PC-3 (cell line): ENCODE measurements at places on chromosomes 3 and 15. TPM values are rescaled to one million over a fixed set of nuclear protein-coding genes. Genes with fewer than 3 reads are reported as not detected.

- H3K27me3 ChIP-seq: no peaks in the 10 kb centered on the region
- H3K36me3 ChIP-seq: no peaks in the 10 kb centered on the region
- H3K4me3 ChIP-seq: no peak overlapping the region
- DNase-seq: no peak
- H3K4me1 ChIP-seq: no peaks in the 10 kb centered on the region
- H3K27ac ChIP-seq: no peak overlapping the region
Observed at GRCh38 chr15:68315035-68315434, 37.5 kb downstream of the FEM1B start.

DNA sequence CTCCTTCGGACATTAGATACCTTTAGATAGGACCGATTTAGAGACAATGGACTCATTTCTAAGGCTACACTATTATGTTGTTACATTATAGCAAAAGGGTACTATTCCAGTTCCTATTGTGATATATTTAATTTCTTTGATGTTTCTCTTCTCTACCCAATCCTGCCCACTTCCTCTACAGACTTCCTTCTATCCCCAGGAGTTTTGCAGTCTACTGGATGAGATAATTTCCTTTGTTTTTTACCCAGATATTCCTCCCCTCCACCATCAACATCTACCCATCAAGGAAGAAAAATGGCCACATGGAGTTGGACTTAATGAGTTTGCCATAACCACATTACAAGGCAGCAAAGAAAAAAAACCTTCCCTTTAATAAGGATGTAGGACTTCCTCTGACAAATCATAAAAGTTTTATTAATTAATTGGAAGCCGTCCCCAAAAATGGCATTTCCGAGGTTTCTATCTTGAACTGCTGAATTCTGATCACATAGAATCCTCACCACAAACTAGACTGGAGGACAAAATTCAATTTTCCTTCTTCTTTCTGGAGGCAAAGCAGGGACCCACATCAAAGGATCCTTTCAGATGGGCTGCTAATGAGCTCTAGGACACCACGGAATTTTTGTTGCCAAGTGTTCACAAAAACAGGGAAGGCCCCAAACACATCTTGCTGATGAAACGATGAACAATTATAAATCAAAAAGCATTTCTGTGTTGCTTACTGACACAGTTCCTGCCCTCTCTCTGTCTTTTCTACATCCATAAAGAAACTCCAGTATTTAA is 33.4 kb downstream of the FRMD4B start:
- DNase-seq: no peak
- no peak overlapping the region for H3K4me3 ChIP-seq
- H3K27ac ChIP-seq: no peak overlapping the region
- H3K4me1 ChIP-seq: no peaks in the 10 kb centered on the region
- H3K27me3 ChIP-seq: no peaks in the 10 kb centered on the region

DNA sequence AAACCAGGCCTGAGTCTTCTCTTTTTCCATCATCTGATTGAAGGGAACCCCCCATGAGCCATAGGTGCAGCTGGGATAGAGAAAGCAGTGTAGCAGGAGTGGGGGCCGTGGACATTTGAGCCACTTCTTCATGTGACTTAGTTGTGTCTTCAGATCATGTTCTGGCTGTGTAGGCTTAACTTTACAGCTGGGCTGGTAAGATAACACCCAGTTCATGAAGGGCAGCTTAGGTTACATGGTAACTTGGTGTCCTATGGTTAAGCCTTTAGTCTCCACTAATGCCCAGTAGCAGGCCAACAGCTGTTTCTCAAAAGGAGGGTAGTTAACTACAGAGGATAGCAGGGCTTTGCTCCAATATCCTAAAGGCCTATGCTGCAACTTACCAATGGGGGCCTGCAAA is 11.4 kb upstream of the SNRPN start:
- DNase-seq: no peak
- H3K27me3 ChIP-seq: no peaks in the 10 kb centered on the region
- H3K36me3 ChIP-seq: no peaks in the 10 kb centered on the region
- H3K4me1 ChIP-seq: no peaks in the 10 kb centered on the region
- H3K27ac ChIP-seq: no peak overlapping the region

The CHRM5 gene
- 0.04 TPM in 1 of 2 replicates, not detected in the other for total RNA-seq

The CLDN16 gene
- not detected in 2 replicates for total RNA-seq

The SKOR1 gene
- total RNA-seq: 0.11 and 0.35 TPM in 2 replicates
